ENCODE measurements at places on chromosomes 4 and X. TPM values are rescaled to one million over a fixed set of nuclear protein-coding genes. Genes with fewer than 3 reads are reported as not detected.

Gene CITED1
- total RNA-seq: 0.40 TPM

DNA sequence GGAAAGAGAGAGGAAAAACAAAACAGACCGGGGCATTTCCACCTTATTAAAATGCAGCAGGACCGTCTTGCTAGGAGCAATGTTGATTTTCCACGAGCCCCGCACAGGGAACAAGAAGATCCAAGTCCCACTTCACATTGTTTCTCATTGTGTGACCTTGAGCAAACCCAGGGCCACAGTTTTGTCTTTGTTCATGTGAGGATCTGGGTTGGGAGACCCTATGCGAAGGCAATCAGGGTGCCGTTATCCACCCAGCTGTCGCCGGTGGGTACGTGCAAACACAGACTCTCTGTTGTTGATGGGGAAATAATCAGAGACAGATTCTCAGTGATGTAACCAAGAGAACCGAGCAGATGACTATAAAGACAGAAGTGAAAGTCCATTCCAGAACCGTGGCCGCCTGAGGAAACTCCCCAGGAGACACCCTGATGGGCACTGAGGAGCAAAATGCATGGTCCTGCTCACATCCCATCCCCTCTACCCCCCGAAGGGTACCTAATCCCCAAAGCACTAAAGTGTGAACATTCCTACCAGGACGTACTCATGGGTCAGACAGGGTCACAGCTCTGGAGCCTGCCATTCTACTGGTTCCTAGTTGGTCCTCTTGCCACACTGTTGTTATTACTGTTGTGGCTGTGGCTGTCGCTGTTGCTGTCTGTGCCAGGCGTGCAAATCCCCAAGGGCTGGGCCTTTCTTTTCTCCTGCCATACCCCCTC is 102.7 kb upstream of the RBPJ start:
- no peak overlapping the region for H3K27ac ChIP-seq
- peaks cover 27% of the 10 kb centered on the region for H3K4me1 ChIP-seq
- DNase-seq: no peak
- no peak overlapping the region for H3K4me3 ChIP-seq
- H3K27me3 ChIP-seq: no peaks in the 10 kb centered on the region

Gene DUSP9
- total RNA-seq: 10.7 TPM

DNA sequence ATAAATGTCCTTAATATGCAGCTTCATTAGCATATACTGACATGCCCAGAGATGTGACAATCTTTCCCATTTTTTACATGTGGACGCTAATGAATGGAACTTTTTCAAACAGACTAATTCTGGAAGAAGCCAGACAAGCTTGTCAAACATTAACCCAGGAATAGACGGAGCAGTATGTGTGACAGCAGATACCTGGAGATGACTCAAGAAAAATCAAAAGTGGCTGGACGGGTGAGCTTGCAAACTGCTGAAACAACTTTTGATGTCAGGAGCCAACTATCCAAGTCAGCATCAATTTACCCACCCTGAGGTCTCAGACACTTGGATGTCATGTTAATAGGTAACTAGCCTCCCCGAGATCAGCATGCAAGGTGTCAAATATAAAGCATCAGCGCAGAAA is 183.0 kb downstream of the PACRGL start:
- no peaks in the 10 kb centered on the region for H3K36me3 ChIP-seq
- DNase-seq: no peak
- no peak overlapping the region for H3K27ac ChIP-seq
- no peak overlapping the region for H3K4me3 ChIP-seq
- H3K27me3 ChIP-seq: peaks cover 33% of the 10 kb centered on the region

DNA sequence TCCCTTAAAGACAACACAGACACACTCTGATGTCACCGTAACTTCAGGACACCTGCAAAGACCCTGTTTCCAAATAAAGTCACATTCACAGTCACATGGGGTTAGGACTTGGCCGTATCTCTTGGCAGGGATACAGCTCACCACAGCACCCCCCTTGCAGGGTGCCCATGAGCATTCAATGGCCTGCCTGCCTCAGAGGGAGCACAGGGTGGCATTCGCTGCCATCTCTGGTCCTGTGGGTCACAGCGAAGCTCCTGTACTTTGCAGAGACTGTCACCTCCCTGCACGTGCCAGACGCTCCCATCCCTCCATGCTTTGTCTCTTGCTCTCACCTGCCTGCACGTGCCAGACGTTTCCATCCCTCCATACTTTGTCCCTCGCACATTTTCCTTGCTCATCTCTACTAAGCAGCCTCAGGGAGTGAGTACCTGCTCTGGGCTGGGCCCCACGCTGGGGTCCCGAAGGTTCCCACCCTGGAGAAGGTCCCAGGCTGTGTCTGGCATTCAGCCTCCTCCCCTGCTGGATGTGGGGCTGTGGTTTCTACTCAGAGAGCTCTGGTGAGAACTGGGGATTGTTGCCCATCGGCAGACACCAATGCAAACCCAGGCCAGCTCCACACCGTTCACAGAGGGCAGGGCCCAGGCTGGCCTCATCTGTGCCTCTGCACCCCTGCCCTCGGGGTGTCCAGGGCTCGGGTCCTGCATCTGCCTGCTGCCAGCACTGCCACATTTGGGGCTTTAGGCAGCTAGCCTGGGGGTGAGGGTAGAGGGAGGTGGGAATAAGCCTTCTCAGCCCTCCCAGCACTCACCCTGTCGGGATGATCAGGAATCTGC is 15.8 kb downstream of the HTRA3 start:
- no peak overlapping the region for H3K27ac ChIP-seq
- no peak overlapping the region for H3K4me3 ChIP-seq
- no peaks in the 10 kb centered on the region for H3K27me3 ChIP-seq
- no peaks in the 10 kb centered on the region for H3K36me3 ChIP-seq

GRCh38 chr4:61924131-61924530 is 724.0 kb downstream of the ADGRL3 start:
- no peak for DNase-seq
- no peak overlapping the region for H3K4me3 ChIP-seq
- H3K36me3 ChIP-seq: no peaks in the 10 kb centered on the region
- H3K27me3 ChIP-seq: no peaks in the 10 kb centered on the region

Gene ABCG2
- total RNA-seq: not detected

DNA sequence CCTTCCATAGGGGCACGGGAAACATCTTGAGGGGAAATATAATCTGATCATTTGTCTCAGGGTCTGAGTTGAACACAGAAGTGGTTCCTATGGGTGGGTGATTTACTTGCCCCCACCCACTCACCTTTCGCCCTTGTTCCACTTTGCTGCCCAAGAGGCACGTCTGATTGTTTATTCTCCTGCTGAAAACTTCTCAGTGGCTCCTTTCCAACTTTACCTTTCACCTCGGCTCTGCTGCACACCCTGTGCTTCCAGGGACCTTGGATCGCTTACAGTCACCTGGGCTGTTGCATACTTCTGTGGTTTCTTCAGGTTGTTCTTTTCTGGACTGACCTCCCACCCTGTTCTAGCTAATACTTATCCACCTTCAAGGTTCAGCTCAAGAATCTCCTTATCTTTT is 213.4 kb upstream of the JADE1 start:
- no peak for DNase-seq
- no peaks in the 10 kb centered on the region for H3K36me3 ChIP-seq
- H3K27ac ChIP-seq: no peak overlapping the region
- H3K4me3 ChIP-seq: no peak overlapping the region
- H3K27me3 ChIP-seq: no peaks in the 10 kb centered on the region

Gene NAP1L3
- total RNA-seq: 1.9 TPM

DNA sequence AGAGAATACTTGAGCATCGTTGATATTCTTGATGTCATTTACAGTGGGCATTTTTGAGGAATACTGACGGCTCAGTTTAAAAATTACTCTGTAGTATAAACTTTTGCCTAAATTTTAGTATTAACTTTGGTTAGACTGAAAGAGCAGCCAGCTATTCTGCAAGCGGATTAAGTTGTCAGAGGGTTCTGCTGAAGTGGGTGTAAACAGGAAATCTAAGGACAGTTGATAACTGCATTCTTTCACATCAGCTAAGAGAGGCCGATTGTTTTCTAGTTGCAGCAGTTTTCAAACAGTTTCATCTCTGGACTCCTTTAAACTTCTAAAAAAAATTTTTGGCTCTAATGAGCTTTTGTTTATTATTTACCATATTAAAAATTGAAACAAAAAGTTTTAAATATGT is 149.6 kb downstream of the RAPGEF2 start:
- no peak overlapping the region for H3K4me3 ChIP-seq
- no peaks in the 10 kb centered on the region for H3K27me3 ChIP-seq
- no peak for DNase-seq
- H3K4me1 ChIP-seq: no peaks in the 10 kb centered on the region
- H3K36me3 ChIP-seq: no peaks in the 10 kb centered on the region

DNA sequence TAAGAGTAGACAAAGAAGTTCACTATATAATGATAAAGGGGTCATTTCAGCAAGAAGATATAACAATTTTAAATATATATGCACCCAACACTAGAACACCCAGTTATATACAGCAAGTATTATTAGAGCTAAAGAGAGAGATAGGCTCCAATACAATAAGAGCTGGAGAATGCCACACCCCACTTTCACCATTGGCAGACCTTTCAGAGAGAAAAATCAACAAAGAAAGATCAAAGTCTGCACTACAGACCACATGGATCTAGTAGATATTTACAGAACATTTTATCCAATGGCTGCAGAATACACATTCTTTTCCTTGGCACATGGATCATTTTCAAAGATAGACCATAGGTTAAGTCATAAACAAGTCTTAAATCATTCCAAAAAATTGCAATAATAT is 479.7 kb upstream of the DIAPH2 start:
- no peaks in the 10 kb centered on the region for H3K27me3 ChIP-seq
- no peak overlapping the region for H3K4me3 ChIP-seq
- DNase-seq: no peak

Gene ZDHHC15
- not detected for total RNA-seq

Gene MSMO1
- total RNA-seq: 37.6 TPM

All from PC-3 (cell line).